ENCODE measurements at places on chromosomes 16 and 17.

DNA sequence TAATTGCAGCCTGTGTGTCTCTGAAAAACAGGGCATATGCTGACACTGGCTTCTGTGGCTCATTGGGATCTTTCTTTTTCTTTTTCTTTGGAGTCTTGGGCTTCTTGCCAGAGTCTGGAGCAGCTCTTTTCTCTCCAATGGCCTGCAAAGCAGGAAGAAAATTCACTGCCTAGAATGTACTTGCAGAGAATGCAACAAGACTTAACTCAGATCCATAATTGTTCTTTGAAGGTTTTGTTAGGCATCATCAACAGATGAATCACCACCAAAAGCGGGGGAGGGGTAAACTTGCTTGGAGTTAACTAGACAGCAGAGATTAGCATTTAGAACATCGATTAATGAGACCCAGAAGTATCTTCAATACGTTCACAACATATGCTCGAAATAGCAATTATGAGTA lies 100.9 kb downstream of the TOX3 start:
- DNase-seq = no peak

DNA sequence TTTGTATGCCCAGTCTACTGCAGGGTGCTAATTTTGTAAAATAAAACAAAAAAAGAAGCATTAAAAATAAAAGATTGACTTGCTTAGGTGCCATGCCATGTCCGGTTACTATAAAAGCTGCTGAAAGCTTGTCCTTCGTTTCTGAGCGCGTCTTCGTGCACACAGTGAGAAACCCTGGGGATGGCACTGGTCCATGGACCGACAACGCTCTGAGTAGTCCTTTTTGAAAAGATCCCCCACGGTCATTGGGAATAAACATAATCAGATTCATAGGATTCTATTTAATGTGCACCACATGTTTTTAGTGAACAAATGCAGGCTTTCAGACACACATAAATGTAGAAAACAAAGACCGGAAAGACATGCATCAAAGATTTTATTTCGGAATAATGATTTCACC lies 146.3 kb downstream of the XYLT1 start:
- DNase-seq = no peak

DNA sequence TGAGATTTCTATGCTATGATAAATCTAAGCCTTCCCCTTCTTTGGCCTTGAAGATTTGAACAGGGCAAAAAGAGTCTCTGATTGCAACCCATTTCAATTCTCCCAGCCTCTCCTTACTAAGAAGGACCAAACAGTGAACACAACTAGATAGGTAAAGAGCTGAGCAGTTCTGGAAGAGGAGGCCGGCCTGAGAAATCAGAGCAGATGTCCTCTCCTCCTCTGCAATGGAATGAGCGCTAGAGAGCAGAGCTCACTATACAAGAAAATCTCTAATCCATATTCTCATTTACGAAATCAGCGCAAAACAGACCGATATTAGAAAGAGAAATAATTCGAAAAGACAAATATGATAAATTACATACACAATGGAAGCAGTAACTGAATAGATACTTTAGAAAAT lies 124.2 kb downstream of the CDK5R1 start:
- no peak for DNase-seq

DNA sequence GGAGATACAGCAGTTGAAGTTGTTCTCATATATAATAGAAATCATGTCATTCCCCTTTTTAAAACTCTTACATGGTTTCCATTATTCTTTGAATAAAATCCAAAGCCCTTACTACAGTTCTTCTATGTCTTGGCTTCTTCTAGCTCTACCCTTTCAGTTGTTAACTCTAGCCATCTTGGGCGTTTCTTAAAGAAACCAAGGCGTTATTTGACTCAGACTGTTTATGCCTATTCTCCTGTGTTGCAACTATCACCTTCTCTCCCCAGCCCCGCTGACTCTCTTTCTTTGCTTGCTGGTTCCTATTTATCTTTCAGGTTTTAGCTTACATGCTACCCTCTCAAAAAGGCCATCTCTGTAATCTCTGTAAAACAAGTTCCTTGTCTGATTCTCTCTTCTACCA lies 32.7 kb downstream of the NFATC3 start:
- DNase-seq = no peak

- DNase-seq = no peak
These were observed 8.8 kb upstream of the FASN start for GRCh38 chr17:82106688-82107305.

DNA sequence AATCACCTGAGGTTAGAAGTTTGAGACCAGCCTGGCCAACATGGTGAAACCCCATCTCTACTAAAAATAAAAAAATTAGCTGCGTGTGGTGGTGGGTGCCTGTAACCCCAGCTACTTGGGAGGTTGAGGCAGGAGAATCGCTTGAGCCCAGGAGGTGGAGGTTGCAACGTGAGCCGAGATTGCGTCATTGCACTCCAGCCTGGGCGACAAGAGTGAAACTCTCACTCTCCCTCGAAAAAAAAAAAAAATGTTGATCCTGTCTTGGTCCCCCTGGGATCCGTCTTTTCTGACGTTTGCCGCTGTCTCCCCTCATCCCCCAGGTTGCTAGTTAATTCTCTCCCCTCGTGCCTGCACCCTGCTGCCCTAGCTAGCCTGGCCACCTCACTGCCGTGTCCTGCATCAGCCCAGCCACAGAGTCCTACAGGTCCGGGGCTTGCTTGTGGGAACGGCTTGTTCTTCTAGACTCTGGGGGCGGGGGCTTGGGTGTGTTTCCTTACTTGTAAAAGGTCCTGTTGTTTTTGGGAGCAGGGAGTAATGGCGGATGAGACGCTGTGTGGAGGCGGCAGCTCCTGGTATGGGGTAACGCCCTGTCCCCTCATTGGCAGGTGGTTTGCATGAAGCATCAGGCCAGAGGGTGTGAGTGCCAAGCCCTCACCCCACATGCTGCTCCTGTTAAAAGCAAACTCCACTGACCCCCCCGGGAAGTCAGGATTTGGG lies 44.6 kb downstream of the PGS1 start:
- no peak for DNase-seq

- DNase-seq = no peak
These were observed 27.0 kb downstream of the RSL1D1 start for GRCh38 chr16:11824362-11824761.

- no peak for DNase-seq
These were observed 26.6 kb downstream of the AIPL1 start for GRCh38 chr17:6408276-6408675.

GRCh38 chr16:9428355-9429005 lies 337.0 kb downstream of the HAPSTR1 start:
- DNase-seq = no peak

DNA sequence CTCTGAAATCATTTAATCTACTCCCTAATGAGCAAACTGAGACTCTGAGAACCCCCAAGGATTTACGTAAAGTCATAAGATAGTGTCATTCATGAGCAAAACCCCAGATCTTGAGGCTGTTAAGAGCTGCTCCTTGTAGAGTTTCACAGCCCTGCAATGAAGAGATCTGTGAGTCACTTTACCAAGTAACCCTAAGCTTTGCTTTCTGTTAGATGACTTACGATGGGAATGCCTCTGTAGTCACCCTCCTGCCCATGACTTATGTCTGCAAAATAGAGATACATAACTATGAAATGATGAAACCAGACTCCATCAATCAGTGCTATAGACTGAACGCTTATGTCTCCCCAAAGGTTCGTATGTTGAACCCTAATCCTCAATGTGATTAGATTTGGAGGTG lies 117.7 kb downstream of the HS3ST3A1 start:
- DNase-seq = no peak

DNA sequence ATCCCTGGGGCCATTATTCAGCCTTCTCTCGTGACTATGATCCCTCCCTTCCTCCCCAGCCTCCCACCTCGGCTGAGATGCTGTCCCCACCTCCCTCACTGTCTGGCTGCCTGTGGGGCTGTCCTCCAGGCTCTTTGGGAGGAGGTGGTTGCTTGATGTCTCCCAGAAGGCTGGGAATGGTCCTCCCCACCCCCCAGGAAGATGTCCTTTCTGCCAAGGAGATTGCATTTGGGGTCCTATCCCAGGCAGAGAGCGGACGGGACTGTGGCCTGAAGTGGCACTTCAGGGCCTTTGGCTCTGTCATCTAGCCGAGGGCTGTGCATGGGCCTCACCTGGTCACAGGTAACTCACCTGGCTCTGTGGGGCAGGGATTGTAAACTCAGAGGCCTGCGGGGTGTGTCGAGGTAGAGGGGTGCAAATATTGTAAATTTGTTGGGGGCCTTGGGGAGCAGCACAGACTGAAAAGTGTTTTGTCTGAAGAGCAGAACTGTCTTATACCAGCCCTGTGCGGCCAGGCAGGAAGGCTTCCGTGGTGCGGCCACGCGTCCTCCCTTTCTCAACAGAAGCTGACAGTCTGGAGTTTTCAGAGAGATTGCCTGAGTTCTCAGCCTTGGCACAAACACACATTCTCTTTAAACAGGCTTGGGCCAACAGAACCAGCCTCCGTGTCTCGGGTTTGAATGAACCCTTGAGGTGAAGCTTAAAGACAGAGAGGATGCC lies 177.9 kb downstream of the SEC14L1 start:
- DNase-seq = no peak

DNA sequence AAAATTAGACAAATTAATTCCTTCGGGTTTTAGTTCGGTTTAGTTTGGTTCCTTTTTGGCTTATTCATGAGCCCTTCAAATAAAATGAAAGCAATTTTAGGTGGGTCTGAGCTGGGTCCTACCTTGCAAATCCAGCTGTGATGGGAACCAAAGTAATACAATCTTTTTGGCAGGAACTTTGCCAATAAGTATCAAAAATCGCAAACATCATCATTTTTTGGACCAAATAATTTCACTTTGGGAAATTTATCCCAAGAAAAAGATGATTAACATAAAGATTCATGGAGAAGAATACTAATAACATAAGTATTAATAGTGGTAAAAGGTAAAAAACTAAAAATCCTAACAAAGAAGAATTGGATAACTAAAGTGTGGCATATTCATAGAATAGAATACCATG lies 67.8 kb upstream of the MYOCD start:
- DNase-seq = no peak

- no peak for DNase-seq
These were observed 29.6 kb downstream of the NGFR start for GRCh38 chr17:49524473-49525359.

- DNase-seq = no peak
These were observed 5.8 kb upstream of the GNA13 start for GRCh38 chr17:65062171-65062915.

GRCh38 chr17:17172001-17172939 lies 33.9 kb downstream of the PLD6 start:
- DNase-seq = no peak

GRCh38 chr16:69830534-69831211 lies 68.5 kb downstream of the WWP2 start:
- no peak for DNase-seq

DNA sequence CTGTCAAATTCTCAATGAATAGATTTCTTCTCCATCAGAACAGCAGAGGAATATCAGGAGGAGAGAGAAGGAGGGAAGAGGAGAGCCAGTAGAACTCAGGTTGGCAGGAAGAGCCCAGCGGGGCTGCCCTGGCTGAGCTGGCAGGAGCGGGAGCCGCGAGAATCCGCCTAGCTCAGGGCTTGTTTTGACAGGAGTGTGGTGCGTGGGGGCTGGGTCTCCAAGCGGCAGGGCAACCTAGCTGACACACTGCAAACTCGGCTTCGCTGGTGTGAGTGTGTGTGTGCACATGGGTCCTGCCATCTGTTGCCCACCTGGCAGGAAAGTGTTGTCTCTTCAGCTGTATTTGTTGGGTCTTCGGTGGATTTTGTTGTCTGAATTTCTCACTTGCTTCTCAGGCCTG lies 27.9 kb upstream of the BCAR1 start:
- DNase-seq = no peak

- no peak for DNase-seq
These were observed 65.7 kb downstream of the MAP2K6 start for GRCh38 chr17:69480245-69480644.

GRCh38 chr16:11296351-11296705 lies 15.2 kb upstream of the PRM1 start:
- DNase-seq = no peak

GRCh38 chr17:29291163-29291752 lies 2.7 kb downstream of the NUFIP2 start:
- DNase-seq = peak; percentile 41

DNA sequence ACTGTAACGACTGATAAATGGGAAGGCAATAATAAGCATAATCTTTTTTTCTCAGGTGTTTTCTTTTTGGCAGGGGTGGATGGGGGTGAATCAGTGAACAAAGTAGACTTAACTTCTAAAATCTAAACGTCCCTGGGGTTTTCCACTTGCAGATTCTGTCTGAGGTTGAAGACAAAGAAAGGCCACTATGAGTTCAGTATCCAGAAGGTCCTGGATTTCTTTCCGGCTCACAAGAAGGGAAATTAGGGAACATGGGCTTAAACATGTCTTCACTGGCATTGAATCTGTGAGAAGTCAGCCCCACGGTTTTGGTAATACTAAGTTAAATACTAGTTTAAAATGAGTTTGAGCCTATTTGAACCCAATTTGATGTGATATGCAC lies 67.8 kb downstream of the CMC2 start:
- no peak for DNase-seq

DNA sequence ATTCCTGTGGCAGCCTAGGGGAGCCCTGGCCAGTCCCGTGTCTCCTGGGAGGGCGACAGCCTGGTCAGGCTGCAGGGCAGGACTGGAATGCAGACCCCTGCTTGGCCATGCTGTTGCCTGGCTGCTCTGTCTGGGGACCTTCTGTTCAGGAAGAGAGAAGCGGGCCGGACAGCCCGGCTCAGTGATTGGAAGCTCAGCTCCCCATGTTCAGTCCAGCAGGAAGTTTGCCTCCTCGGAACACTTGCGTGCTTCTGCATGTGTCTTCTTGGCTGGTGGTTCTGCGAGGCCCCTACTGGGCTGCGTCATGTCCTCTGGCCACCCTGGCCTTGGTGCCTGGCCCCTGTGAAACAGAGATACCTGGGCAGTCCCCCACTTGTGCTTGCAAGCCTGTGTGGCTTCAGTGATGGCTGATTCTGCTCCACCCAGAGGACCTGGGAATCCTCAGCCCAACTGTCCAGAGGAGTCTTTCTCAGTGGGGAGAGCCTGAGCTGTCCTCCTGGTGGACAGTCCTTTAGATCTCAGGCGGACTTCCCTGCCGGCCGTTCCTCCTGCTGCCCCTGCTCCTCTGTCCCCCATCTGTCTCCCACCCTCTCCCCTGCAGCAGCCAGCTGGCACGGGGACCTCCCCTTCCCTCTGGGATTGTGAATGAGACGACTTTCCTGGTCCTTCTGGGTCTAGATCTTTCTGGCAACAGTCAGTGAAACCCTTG lies 279.5 kb downstream of the SEC14L1 start:
- DNase-seq = no peak

DNA sequence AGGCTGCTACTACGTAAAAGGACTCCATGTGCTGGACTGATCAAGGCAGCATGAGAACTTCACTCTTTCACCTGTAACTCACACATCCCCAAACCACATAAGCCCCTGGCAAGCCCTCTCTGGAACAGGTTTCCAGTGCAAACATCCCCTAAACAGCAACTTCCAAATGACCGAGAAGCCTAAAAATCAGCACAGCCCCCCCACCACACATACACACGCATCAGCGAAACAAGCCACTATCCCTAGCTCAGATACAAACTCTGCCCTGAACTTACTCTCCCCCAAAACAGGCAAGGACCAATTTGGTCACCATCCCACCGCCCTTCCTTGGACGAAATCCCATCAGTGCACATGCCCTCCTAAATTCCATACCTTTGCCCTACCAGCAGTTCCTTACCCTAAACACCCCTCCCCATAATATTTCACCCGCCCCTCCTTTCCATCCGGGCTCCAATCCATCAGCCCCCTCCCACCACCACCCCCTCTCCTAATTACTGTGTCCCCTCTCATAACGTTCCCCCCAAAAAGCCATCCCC lies 735 bp downstream of the LSM12 start:
- DNase-seq = no peak

- DNase-seq = no peak
These were observed 173.6 kb downstream of the PRKCA start for GRCh38 chr17:66476014-66476413.

All from AG09309 (cell line).